ENCODE measurements at places on chromosomes 1 and 21.
A peak's percentile ranks its signal among the peaks of the same experiment; 100 is the strongest.

DNA sequence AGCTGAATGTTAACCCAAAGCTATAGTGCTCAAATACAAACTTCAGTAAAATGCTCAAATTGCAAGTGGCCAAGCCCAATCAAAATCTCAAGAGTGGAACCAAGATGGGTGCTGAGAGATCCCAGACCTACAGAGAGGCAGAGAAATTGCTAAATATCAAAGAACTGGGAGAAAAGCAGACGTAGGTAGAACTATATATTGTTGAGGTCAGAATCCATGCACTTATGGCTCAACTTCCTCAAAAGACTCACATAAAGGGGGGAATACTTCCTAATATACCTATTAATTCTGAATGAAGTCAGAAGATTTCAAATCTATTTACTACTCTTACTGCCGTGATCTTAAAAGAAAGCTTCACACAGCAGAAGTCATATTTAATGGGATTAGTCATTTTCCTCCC lies 65.2 kb downstream of the PUM1 start:
- no peak for DNase-seq

DNA sequence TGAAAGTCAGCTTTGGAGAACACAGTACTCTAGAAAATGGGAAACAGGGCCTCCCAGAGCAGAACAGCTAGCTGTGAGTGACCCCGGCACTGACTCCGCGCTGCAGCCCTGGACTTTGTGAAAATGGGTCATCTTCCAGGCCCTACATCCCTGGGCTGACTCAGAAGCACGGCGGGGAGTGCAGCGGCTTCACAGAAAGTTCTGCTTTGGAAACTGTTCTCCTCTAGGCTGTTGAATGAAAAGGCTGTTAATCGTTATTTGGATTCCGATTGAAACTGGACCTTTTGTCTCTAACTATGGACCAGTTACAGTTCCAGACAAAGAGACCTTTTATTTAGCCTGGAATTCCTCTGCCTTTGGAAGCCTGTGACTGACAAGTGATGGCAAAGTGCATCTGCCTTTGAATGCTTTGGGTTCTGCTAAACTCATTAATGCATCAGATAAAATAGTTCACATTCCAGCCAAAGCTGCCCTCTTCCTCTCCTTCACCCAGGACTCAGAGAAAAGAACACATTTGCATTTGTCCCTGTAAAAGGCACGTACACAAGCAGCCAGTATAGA lies 144.9 kb upstream of the HOOK1 start:
- DNase-seq, result no peak

DNA sequence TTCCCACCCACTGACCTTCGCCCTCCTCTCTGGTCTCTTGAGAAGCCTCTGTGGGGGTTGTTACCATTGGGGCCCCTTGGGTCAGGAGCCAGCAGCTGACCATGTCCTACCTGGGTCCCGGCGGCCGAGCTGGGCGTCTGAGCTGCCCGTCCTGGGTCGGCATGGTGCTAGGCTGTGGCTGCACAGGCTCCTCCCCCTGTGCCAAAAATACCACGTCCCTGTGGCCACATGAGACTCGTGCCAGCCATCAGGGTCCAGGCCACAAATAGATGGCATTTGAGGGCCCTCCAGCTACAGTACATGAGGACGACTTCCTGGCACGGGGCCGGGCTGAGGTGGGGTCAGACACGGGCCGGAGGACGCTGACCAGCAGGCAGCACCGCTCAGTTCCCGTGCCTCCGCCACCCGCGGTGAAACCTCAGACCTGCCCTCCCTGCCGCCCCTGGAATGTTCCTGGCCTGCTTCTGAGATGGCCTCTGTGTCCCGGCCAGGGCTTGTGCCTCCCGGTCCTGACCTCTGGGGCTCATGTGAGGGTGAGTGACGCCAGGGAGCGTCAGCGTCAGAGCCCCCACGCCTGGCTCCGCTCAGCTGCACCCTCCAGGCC lies at the start of gene PERM1:
Gene PERM1 (minus strand): TSS at position 139 of the 604 bp plus-strand sequence. CDS start 1,064 bp downstream, outside the sequence.
- DNase-seq, result no peak

DNA sequence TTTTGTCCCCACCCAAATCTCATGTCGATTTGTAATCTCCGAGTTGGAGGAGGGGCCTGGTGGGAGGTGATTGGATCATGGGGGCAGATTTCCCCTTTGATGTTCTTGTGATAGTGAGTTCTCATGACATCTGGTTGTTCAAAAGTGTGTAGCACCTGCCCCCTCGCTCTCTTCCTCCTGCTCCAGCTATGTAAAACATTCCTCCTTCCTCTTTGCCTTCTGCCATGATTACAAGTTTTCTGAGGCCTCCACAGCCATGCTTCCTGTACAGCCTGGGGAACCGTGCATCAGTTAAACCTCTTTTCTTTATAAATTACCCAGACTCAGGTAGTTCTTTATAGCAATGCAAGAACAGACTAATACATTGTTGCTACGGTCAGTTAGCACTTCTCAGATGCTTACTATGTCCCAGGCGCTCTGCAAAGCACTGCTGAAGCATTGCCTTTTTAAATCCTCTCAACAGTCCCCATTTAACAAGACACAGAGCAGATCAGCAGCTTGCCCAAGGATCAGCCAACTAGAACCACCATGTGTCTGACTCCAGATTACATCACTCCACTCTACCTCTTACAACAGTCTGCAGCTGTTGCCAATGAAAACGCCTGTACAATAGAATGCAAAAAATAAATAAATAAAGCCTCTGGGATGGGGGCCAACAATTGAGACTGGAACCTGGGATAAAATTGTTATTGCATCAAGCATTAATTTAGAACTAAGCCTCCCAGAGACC lies 52.4 kb upstream of the USP1 start:
- DNase-seq, result no peak

DNA sequence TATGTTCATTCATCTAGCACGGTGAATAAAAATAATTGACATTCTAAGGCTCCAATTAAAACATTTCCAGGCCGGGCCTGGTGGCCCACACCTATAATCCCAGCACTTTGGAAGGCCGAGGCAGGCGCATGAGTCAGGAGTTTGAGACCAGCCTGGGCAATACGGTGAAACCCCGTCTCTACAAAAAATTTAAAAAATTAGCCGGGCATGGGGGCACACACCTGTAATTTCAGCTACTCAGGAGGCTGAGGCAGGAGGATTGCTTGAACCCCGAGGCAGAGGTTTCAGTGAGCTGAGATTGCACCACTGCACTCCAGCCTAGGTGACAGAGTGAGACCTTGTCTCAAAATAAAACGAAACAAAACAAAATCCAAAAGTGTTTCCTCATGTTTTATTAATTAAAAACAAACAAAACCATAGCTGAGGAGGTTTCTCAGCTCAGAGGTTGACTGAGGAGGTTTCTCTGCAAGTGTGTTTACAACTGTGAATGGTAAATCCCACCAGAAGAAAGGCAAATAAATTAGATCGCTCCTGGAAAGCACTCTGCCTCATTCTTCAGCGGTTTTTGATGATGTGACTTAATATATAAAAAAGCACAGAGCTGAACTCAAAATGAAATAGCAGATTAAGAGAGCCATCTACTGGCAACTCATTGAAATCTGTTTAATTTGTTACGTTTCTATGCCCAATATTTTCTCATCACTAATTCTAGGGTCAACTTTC lies 37.7 kb upstream of the ATG4C start:
- DNase-seq, result peak; percentile 37

DNA sequence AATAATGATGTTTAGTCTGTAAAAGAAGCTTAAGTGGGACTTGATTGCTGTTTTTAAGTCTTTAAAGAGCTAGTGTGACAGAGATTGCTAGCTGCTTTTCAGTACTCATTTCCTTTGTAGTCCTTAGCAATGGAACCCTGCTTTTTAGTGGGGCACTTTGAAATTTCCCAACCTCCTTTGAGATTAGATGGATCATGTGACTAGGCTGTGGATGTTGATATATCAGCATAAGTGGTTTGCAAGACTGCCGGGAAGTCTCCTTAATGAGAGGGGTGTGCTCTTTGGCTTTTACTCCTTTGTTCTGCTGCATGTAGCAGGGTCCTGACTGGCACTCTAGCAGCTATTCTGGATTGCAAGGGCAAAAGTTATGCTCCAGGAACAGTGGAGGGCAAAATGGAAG lies 11.2 kb upstream of the RCOR3 start:
- DNase-seq, result no peak

DNA sequence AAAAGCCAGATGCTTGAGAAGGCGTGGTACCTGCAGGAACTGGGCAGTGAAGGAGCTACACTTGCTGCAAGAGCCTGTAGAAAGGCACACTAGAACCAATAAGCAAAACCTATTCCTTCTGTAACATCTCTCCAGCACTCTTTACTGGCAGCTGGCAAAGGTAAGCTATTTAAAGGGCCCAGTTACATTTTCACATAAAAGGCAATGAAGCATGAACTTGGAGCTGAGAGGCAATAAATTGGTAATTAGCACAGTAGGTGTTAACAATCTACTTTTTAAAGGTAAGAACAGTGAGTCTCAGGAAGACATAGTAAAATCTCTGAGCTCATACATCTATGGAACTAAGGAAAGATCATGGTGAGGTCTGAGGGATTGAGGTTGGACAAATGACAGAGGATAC lies 167.1 kb upstream of the OLFM3 start:
- DNase-seq, result no peak

- DNase-seq, result no peak
Observed at GRCh38 chr1:100785470-100786052, 66.0 kb downstream of the VCAM1 start.

DNA sequence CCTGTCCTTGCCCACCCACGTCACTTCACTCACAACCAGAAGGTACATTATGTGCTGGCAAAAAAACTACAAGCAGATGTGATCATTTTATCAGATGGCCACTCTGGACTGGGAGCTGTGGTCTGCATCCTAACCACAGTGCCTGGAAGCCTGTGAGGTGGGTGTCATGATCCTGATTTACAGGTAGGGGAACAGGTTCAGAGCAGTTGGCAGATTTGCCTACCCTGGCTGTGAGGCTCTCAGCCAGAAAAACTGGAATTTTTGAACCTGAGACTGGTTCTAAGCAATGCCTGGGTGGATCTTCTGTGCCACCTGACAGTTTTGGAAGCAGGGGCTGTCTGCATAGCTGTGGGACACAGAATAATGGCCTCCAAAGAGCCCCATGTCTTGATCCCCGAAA lies 150.8 kb downstream of the SYF2 start:
- no peak for DNase-seq

DNA sequence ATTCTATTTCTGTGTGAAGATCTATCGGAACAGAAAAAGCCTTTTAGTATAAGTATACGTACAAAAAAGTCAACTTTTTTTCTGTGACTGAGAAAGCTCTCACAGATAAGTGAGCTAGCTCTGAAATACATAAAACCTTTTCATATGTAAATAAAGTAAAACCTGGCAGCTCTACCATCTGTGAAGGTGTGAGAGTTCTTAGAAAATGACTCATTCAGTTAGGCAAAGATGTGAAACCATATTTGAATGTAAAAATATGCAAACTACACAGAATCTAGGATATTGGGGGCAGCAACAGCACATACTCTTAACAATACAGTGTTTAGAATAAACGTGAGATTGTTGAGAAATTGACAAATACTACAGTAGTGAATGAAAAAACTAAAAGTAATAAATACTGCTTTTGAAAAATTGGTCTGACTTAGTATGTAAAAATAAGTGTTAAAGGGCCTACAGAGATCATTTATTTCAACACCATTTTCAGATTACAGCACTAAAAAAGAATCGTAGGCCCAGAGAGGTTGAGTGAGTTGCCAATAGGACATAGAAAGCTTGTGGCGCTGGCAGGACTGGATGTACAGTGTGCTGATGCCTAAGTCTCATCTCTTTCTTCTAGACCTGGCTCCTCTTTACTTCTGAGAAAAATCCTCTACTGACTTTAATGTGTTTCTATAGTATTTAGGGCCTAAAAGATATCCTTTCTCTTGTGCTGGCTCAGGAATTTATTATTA lies 19.8 kb downstream of the ATP6V1G3 start:
- DNase-seq, result no peak

- no peak for DNase-seq
Observed at GRCh38 chr1:152873495-152873894, 4.6 kb upstream of the SMCP start.

GRCh38 chr1:231016234-231016633 lies 23.8 kb downstream of the FAM89A start:
- DNase-seq, result no peak

DNA sequence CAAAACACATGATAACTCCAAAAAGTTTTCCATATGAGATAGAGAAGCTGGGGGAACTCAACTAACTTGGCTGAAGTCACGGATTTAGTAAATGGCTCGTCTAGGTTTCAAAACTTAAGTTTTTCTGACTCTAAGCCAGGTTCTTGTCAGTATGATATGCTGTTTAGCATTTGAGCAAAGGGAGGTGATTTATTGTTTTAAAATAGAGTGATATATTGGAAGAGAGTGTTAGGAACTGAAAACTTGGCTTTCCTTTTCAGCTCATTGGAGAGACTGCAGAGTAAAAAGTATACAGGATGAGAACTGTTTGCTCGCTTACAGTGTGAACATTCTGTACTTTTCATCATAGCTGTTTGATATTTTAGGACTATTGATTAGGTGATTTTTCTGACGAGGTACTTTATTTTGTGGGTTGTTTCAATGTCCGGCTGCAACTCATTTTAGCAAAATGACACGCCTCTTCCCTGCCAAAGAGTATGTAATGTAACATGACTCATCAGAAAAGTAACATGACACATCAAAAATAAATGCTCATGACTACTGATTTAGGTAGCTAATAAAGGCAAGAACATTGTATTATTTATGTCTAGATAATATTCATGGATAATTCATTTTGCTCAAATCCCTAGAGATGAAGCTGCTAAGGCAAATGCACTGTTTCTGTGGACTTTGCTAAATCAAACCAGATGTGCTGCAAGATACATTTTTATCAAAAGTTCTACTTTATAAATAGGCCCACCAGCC lies 355.1 kb downstream of the GPATCH2 start:
- DNase-seq, result no peak

DNA sequence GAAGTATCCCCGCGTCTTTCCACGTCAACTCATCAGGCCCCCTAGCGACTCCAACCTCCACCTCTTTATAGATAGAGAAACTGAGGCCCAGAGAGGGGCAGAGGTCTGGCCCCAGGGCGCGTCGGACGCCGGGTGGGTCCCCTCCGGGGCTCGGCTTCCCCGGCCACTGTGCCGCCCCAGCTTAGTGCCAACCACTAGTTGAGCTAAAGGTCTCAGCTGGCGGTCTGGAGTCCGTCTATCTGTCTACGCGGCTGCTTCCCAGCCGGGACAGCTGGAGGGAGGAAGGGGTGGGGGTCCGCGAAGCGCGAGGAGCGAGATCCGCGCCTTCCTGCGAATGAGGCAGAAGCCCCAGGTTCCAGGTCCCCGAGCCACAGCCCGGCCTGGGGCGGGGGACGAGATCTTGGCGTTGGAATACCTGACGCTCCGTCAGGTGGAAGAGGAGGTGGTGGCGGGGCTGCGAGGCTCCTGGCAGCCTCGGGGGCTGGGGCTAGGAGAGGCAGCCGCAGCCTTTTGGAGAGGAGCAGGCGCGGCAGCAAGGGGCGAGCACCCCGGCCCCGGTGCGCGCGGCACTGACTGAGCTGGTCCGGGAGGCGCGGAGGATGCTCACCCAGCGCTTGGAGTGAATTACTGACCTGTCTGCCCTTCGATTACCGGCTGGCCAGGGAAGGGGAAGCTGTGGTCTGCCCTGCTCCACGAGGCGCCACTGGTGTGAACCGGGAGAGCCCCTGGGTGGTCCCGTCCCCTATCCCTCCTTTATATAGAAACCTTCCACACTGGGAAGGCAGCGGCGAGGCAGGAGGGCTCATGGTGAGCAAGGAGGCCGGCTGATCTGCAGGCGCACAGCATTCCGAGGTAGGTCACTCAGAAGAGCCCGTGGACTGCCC lies 937 bp downstream of the PODN start:
- DNase-seq, result no peak
